ENCODE measurements at places on chromosomes 2 and 18. TPM values are rescaled to one million over a fixed set of nuclear protein-coding genes. Genes with fewer than 3 reads are reported as not detected.

CTDP1 gene
- 24.3 TPM for total RNA-seq

RNF103 gene
- 14.5 TPM for total RNA-seq

RRM2 gene
- 7.1 TPM for total RNA-seq

TMEM18 gene
- total RNA-seq: 24.9 TPM

SULT1C2 gene
- total RNA-seq: not detected
